ENCODE measurements at places on chromosomes 3 and 15. TPM values are rescaled to one million over a fixed set of nuclear protein-coding genes. Genes with fewer than 3 reads are reported as not detected.

DNA sequence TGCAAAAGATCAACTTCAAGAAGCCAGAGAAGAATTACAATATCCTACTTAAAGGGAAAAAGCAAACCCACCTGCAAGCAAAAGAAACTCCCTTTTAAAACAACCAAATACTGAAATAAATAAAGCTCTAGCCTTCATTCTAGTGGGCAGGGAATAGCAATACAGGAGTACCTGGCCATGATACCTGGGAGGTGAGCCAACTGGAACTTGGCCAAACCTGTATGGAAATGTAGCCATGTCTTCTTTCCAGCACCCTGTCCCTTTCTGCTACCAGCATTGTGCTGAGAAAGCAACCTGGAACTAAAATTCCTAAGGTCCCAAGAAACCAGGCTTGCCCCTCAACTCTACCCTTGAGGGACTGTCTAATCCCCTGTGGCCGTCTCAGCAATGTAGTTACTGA, 530.0 kb downstream of the EPHB1 start:
- no peak for DNase-seq

DNA sequence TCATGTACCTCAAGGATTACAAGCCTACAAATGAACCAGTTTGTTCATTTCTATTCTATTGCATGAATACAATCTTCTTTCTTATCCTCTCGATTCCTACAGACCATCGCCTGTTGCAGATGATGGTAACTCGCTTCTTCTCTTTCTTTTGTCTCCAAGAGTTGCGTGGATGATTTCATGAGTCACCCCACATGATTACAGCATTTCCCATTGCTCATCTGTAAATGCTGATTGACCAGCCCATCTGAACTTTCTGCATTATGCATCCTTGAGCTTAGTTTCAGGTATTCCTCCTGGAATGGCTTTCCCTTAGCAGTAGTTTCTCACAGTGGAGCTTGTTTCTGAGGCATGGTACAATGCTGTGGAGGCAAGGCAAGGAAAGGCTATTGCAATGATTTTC, 109.6 kb upstream of the TOPAZ1 start:
- no peak for DNase-seq

GRCh38 chr3:183554377-183554776, 1.1 kb downstream of the KLHL6 start:
- peak; percentile 78 for DNase-seq

DNA sequence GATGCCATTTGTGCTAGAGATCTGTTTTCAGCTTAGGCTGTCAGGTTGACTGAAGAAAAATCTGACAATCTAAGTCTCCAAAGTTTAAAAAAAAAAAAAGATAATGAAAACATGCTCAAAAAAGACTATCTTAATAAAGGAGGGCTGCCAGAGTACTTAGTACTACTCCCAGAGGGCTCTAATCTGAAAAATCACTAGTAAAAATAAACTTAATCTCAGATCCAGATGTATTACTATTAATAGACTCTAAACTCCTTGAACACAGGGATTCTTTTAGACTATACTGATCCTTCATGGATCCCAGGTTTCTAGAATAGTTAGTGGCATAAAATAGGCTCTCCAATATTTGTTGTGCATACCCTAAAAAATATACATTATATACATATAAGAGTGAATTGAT, 34.0 kb downstream of the TOPBP1 start:
- no peak for DNase-seq

DNA sequence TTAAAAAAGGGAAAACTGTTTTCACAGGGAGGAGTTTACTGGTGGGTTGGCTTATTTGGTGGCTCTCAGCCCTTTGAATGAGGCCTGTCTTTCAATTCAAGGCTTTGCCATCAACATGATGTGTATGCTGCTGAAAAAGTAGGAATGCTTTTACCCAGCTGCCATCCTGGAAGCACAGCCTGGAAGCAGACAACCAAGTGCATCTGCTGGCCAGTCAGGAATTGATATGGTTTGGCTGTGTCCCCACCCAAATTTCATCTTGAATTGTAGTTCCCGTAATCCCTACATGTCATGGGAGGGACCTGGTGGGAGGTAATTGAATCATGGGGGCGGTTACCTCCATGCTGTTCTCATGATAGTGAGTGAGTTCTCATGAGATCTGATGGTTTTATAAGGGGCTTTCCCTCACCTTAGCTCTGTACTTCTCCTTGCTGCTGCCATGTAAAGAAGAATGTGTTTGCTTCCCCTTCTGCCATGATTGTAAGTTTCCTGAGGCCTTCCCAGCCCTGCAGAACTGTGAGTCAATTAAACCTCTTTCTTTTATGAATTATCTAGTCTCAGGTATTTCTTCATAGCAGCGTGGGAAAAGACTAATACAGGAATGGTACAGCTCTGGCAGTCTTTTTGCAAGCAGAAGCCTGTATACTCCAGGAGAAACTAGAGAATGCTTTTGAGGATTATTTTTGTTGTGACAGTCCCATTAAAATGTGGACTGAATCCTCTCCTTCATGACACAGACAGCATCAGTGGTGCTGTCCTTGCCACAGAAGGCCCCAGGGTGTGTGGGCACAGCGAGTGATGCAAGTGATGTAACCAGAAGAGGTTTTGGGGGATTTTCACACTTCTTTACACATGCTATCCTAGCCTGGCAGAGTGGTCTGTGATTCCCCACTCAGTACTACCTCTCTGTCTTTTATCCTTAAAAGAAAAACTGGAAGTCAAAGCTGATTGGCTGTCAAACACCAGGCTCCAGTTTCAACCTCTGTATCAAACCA, 20.0 kb downstream of the PLCL2 start:
- no peak for DNase-seq

DNA sequence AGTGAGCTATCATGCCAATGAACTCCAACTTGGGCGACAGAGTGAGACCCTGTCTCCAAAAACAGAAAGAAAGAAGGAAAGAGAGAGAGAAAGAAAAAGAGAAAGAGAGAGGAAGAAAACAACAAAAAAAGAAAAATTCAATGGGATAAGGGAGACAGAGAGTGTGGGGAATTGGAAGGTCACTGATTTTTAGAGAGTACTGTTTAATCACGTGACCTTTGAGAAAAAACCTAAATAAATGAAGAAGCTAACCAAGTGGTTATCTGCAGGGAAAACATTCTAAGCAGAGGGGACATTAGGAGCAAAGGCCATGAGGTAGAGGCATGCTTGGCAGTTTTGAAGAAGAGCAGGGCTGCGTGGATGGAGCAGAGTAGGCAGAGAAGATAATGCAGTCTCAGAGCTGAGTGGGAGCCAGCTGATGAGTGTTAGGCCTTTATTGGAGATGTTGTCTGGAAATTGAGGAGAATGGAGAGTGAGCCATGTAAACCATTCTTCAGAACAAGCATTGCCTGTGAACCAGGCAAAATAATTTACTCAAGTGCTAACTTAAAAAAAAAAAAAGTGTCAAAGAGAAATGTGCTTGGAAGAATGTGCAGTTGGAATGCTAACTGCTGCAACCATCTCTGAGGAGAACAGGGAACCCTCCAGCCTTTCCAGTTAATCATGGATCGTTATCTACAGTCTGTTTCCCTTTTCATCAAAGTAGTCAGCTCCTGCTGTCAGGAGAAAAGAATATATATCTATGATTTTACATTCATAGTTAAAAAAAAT, 377.3 kb upstream of the SEMA6D start:
- no peak for DNase-seq

GRCh38 chr15:66955871-66956585, 109.4 kb upstream of the SMAD3 start:
- no peak for DNase-seq

Gene EBLN2
- total RNA-seq: 7.8 TPM

Gene HTR3E
- total RNA-seq: not detected
